ENCODE measurements at places on chromosomes 13 and 19.

GRCh38 chr13:112079696-112080095 lies 12.7 kb downstream of the SOX1 start:
- DNase-seq, result no peak

- no peak for DNase-seq
Observed at GRCh38 chr13:27425158-27425917, 919 bp downstream of the GTF3A start.

DNA sequence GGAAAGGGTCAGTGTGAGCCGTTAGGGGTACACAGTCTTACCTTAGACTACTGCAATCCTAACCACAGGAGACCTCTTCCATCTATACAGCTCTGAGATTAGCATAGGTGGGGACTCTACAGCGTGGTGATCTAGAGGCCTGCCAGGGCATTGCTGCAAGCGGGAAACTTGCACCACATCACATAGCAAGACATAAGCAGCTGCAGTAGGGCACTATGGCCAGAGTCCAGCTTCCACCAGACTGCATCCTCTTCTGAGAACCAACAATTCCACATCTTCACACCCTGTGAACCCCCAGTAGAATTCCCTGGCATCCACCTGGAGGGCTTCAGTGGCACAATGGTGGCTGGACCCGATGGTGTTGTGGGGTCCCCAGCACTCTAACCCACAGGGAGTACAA lies 1564.3 kb upstream of the PRR20A start:
- no peak for DNase-seq

- DNase-seq, result no peak
Observed at GRCh38 chr13:31440132-31440531, 240.4 kb downstream of the B3GLCT start.

- DNase-seq, result no peak
Observed at GRCh38 chr19:29530540-29531457, 5.0 kb downstream of the VSTM2B start.

DNA sequence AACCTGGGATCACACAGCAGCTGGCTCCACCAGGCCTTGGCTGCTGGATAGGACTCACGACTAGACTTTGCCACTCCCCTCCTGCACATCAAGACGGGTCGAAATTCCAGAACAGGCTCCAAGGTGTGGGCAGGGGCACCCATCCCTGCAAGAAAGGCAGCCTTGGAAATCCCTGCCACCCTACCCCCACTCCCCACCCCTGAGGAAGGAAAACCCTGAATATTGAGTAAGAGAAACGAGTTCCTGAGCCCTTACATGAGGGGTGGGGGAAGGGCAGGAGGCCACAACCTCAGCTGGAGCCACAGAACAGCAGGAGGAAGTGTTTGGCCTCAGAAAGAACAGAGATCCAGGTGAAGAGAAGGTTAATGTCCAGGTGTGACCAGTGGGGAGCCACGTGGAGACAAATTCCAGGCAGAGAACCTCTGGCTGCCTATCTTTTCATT lies 20.1 kb downstream of the DEDD2 start:
- DNase-seq, result no peak

DNA sequence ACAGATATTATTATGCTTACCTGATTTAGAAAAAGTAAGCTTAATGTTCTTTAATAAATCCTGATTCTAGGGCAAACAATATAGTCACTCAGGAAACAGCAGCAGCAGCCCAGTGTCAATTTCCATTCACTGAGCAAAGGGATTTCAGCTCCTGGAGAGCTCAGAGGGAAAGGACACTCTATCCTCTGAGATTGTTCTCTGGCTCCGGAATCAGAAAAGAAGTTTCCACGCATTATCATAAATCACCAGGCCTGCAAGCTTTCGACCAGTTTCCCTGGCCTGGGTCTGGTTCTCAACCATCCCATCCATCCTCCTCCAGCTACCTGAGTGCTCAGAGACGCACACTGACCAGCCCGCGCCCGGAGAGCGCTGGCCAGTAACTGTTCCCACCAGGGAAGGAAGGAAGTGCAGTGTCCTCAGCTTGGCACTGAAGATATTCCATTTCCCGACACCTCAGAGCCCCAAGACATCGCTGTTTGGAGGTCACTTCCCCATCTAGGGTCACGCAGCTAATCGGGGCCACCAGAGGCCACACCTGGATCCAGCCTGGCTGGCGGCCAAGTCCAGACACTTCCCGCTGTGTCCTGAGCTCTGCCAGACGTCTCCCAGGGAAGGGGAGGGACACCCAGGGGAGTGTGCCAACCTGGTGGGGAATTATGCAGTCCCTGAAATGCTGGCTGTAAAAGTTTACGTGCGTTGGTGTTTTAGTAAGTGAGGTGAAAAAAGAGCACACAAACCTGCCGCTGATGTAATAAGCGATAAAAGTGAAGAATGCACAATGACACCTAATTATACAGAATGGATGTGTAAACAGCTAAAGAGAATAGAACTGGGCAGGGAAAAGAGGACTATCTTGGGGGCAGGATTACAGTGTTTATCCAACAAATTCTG lies 29.1 kb downstream of the EPS15L1 start:
- no peak for DNase-seq

- no peak for DNase-seq
Observed at GRCh38 chr13:27921421-27921960, 1.7 kb downstream of the PDX1 start.

- DNase-seq, result no peak
Observed at GRCh38 chr13:97502181-97502580, 68.2 kb downstream of the RAP2A start.

- DNase-seq, result no peak
Observed at GRCh38 chr13:113812178-113813040, 51.5 kb downstream of the GAS6 start.

DNA sequence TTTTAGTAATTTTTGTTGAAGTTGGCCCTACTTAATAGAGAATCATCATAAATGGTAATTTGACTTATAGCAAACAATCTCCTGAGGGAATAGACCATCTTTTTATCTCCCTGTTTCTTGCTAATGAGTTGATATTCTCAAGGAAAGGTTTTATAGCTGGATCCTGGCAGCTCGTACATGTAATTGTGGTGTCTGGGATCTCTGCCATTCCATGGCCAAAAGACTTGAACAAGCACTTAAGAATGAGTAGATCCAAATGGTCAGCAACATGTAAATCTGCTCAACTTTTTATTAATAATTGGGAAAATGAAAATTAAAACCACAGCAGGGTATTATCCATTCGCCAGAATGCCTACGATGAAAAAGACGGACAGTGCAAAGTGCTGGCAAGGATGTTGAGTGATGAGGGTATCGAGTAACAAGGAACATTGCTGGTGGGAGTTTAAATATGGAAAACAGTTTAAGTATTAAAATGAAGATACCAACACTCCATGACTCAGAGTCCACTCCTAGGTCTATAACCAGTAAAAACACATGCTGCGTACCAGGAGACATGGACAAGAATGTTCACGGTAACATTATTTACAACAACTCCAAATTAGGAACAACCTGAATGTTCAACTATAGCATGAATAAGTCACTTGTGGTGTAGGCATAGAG lies 5.1 kb upstream of the GPR18 start:
- DNase-seq, result no peak

DNA sequence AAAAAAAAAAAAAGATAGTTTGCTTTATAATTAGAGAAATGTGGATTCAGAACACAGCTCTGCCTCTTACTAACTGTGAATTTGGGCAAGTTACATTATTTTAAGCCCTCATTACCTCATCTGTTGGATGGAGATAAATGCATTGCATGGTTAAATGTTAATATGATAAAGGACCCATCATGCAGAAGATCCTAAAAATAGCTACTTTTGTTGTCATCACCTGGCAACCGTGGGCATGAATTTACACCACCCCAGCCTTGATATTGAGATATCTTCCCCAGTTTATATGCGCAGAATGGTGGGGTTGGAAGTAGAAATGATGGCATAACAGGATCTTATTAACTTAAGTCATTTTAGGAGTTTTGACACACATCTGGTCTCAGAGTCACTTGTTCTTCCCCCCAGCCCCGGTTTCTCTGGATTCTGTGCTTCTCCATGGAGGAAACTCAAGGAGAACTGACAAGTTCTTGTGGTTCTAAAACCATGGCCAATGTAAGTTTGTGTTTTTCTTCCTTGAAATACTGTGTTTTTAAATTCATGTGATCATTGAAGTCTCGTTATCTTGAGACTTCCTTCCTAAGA lies 8.9 kb downstream of the ZNF546 start:
- DNase-seq, result no peak

DNA sequence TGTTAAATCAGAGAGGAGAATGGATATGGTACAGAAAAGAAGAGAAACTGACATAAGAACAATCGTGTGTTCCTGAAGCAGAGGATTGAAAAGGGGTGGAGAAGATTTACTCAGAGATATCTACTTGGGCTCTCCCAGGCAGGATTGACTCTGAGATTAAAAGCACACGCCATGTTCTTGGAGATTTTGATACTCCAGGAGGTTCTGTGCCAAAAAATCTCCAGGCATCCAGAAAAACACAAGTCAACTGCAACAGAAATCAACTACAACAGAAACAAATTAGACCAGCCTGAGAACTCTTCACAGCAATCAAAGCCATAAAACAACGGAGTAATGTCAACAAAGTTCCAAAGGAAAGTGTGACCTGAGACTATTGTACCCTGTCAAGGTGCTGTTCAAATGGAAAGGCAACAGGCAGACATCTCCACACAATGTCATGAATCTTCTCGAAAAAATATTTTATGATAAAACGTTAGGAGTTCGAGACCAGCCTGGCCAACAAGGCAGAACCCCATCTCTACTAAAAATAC lies 104.2 kb downstream of the UBL3 start:
- no peak for DNase-seq

GRCh38 chr13:47457626-47458025 lies 543.4 kb downstream of the SUCLA2 start:
- no peak for DNase-seq

DNA sequence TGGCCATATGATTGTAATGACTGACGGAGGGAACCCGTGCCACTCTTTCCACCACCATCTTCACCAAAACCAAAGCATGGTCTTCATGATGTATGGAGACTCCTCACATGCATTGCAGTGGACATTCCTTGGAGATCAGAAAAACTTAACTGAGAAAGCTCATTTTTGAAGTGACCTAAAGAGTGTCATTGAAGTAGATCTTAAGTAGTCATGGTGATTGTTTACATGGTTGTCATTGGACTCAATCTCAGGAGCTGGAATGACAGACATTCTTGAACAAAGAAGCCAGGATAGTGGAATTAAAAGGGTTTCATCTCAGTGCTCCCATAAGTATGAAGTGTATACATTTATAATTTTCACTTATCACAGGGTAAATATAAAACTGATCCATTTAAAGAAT lies 236.7 kb upstream of the IPO5 start:
- DNase-seq, result no peak
